Ovary (tissue), 10 donors: ENCODE measurements at places on chromosomes 2 and 18. TPM values are rescaled to one million over a fixed set of nuclear protein-coding genes. Genes with fewer than 3 reads are reported as not detected.

- no peak for DNase-seq
- H3K27ac ChIP-seq = no peak overlapping the region
- H3K4me3 ChIP-seq = no peak overlapping the region
- H3K36me3 ChIP-seq = no peaks in the 10 kb centered on the region
Observed at GRCh38 chr2:207682557-207682956, 28.9 kb upstream of the CCNYL1 start.

GRCh38 chr2:187478719-187479118, 30.7 kb upstream of the CALCRL start:
- H3K36me3 ChIP-seq = no peaks in the 10 kb centered on the region
- H3K4me3 ChIP-seq = no peak overlapping the region
- no peaks in the 10 kb centered on the region for H3K27me3 ChIP-seq
- no peaks in the 10 kb centered on the region for H3K4me1 ChIP-seq
- DNase-seq = no peak

DNA sequence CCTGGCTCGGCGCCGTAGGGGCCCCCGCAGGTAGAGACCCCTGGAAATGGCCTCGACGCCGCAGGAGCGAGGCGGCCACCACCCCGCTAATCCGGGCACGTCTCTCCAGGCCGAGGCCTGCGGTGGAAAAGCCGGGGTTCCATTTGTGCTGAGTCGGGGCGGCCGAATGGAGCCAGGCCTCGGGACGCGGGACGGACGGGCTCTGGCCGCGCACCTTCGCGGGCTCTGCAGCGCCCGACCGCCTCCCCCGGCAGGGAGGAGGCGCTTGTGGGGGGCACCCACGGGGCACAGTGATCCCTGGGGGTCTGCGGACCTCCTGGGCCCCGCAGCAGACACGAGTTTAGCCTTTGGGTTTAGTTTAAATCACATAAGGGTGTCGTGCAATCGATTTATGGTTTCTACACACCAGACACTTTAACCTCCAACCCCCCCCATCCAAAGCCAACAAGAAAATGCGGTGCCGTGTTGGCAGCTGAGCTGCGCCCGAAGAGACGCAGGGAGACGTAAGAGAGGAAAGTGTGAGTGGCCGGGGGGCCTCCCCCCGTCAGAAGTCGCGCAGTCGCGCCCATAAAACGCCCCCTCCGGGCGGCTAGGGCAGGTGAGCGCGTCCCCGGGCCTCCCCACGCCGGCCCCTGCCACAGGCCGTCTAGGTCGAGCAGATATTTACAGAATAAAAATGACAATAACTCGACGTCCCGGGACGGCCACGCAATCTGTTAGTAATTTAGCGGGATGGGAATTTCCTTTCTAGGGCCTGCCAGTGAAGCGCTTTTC, 1.0 kb upstream of the NFATC1 start:
- DNase-seq = no peak
- H3K36me3 ChIP-seq = no peaks in the 10 kb centered on the region
- H3K4me1 ChIP-seq = peaks cover 5% of the 10 kb centered on the region
- H3K27ac ChIP-seq = peak overlapping the region; percentile 77
- H3K27me3 ChIP-seq = no peaks in the 10 kb centered on the region
- H3K4me3 ChIP-seq = peak overlapping the region; percentile 56

DNA sequence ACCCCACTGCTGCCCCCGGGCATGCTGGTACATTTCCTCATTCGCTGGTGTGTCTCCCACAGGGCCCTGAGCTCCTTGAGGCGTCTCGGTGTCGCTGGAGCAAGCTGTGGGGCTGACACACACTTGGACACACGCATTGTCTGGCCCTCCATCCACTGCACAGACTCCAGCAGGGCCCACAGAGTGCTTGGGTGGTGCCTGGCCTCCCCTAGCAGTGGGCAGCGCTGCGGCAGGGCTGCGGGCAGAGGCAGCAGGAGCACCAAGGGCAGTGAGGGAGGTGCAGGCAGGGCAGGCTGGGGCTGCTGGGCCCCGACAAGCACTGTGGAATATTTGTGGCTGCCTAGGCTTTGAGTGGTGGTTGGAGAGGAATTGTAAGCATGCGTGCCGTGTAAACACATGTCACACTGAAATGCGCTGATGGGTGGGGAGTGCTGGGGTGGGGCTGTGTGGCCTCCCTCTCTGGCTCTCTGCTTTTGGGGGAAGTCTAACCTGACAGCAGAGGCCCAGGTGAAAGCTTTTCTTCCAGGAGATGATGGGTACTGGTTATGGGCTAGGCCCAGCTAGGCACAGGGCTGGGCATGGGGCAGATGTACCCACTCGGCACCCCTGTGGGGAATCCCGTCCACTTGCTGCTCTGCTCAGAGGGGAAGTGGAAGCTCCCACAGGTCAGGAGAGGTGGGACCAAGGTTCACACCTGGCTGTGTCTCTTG, 55.5 kb upstream of the HS6ST1 start:
- H3K4me3 ChIP-seq = no peak overlapping the region
- H3K27me3 ChIP-seq = no peaks in the 10 kb centered on the region
- DNase-seq = no peak

Gene CMPK2
- 3.1 TPM for polyA plus RNA-seq

Gene ALK
- polyA plus RNA-seq = 0.07 TPM

DNA sequence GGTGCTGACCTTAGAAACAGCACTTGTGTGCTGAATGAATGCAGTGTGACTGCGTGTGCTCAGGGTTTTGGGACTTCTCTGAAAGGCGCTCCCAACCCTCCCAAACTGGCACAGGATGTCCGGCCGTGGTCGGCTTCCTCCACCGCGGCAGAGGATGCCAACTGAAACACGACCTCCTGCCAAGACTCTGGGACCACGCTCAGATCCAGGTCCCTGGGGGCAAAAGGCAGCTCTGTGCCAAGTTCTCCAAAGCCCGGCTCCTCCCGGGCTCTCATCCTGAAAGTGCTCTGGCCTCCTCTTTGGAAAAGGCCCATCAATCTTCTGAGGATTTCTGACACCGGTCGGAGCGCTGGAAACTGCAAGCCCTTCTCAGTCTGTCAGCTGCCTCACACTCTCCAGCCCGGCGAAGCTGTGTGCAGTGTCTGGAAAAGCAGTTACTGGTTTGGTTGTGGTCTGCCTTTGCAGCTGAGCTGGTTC, 32.3 kb upstream of the ZBTB7C start:
- H3K27ac ChIP-seq = no peak overlapping the region
- no peaks in the 10 kb centered on the region for H3K36me3 ChIP-seq
- H3K4me3 ChIP-seq = no peak overlapping the region
- H3K4me1 ChIP-seq = peaks cover 6% of the 10 kb centered on the region

DNA sequence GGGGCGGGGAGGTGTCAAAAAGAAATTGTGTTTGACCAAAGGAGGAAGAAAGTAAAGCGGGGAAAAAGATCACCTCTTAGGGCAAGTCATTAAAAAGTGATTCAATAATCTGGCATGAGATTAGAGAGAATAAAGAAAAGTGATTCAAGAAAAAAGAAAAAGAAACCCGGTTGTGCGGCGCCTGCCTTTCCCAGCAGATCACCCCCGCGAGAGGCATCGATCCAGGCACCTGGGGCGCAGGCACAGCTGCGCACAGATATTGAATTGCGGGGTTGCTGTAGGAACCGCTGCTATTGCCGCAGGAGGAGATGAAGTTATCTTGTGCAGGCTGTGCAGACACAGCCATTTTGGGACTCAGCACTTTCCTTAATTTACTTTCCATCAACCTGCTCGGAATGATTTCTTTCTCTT, 71.2 kb downstream of the PLB1 start:
- no peak for DNase-seq
- H3K4me1 ChIP-seq = no peaks in the 10 kb centered on the region
- H3K27ac ChIP-seq = no peak overlapping the region
- no peaks in the 10 kb centered on the region for H3K36me3 ChIP-seq
- H3K27me3 ChIP-seq = no peaks in the 10 kb centered on the region

- H3K4me3 ChIP-seq = no peak overlapping the region
- H3K27ac ChIP-seq = no peak overlapping the region
- no peaks in the 10 kb centered on the region for H3K27me3 ChIP-seq
- H3K36me3 ChIP-seq = no peaks in the 10 kb centered on the region
Observed at GRCh38 chr2:7116511-7116910, 199.3 kb downstream of the RNF144A start.

- no peak overlapping the region for H3K4me3 ChIP-seq
- H3K27me3 ChIP-seq = no peaks in the 10 kb centered on the region
- H3K36me3 ChIP-seq = no peaks in the 10 kb centered on the region
- no peaks in the 10 kb centered on the region for H3K4me1 ChIP-seq
- no peak overlapping the region for H3K27ac ChIP-seq
- no peak for DNase-seq
Observed at GRCh38 chr2:203948733-203949132, 12.2 kb downstream of the ICOS start.

Gene DES
- polyA plus RNA-seq = 149 TPM
